ENCODE measurements at places on chromosomes 2 and 18. TPM values are rescaled to one million over a fixed set of nuclear protein-coding genes. Genes with fewer than 3 reads are reported as not detected.

GRCh38 chr18:69723434-69723833 lies 224.2 kb downstream of the CD226 start:
- no peak overlapping the region for H3K27ac ChIP-seq
- DNase-seq, result no peak
- no peaks in the 10 kb centered on the region for H3K4me1 ChIP-seq
- H3K36me3 ChIP-seq, result no peaks in the 10 kb centered on the region
- no peak overlapping the region for H3K4me3 ChIP-seq

Gene SCYGR6
- not detected for polyA plus RNA-seq

Gene CIDEA
- polyA plus RNA-seq, result not detected

GRCh38 chr18:67513280-67513679 lies 3.2 kb downstream of the DSEL start:
- H3K4me1 ChIP-seq, result peaks cover 5% of the 10 kb centered on the region
- H3K4me3 ChIP-seq, result no peak overlapping the region
- no peak overlapping the region for H3K27ac ChIP-seq
- no peaks in the 10 kb centered on the region for H3K27me3 ChIP-seq

Gene RALB
- polyA plus RNA-seq, result 62.3 TPM

GRCh38 chr18:77133051-77133834 lies 660 bp upstream of the MBP start:
- H3K36me3 ChIP-seq, result no peaks in the 10 kb centered on the region
- peak; percentile 71 for DNase-seq
- H3K27me3 ChIP-seq, result peaks cover 29% of the 10 kb centered on the region
- peak overlapping the region; percentile 69 for H3K27ac ChIP-seq
- peak overlapping the region; percentile 34 for H3K4me3 ChIP-seq

Gene GPR35
- polyA plus RNA-seq, result 0.95 TPM

Gene SERPINB2
- 29.4 TPM for polyA plus RNA-seq

Gene FAM124B
- polyA plus RNA-seq, result 6.8 TPM

DNA sequence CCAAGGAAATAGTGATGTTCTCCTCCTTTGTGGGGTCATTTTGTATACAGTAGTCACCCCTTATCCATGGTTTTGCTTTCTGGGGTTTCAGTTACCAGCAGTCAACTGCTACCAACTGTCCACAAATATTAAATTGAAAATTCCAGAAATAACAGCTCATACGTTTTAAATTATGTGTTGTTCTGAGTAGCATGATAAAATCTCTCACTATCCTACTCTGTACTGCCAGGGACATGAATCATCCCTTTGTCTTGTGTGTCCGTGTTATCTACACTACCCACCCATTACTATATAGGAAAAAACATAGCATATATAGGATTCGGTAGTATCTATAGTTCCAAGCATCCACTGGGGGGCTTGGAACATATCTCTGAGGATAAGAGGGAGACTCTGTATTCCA lies 120.9 kb upstream of the DCC start:
- DNase-seq, result no peak
- no peaks in the 10 kb centered on the region for H3K4me1 ChIP-seq
- no peaks in the 10 kb centered on the region for H3K36me3 ChIP-seq
- no peak overlapping the region for H3K4me3 ChIP-seq
- no peaks in the 10 kb centered on the region for H3K27me3 ChIP-seq
